Mesothelial cell of epicardium (in vitro differentiated cells): ENCODE measurements at places on chromosomes 11 and 22. TPM values are rescaled to one million over a fixed set of nuclear protein-coding genes. Genes with fewer than 3 reads are reported as not detected.

- no peaks in the 10 kb centered on the region for H3K27me3 ChIP-seq
- DNase-seq = no peak
- no peak overlapping the region for H3K4me3 ChIP-seq
- no peak overlapping the region for H3K27ac ChIP-seq
Measured at GRCh38 chr11:75574698-75575602, 12.9 kb downstream of the SERPINH1 start.

- no peaks in the 10 kb centered on the region for H3K27me3 ChIP-seq
- H3K4me3 ChIP-seq = no peak overlapping the region
- peaks cover 14% of the 10 kb centered on the region for H3K36me3 ChIP-seq
- DNase-seq = no peak
- H3K4me1 ChIP-seq = no peaks in the 10 kb centered on the region
- no peak overlapping the region for H3K27ac ChIP-seq
Measured at GRCh38 chr11:76067099-76067498, 139.2 kb downstream of the WNT11 start.

The MS4A4A gene
- total RNA-seq = not detected in 3 replicates

GRCh38 chr22:44888491-44889254 lies 121.1 kb downstream of the PHF21B start:
- no peak overlapping the region for H3K27ac ChIP-seq
- H3K4me1 ChIP-seq = no peaks in the 10 kb centered on the region
- DNase-seq = no peak
- no peak overlapping the region for H3K4me3 ChIP-seq
- H3K36me3 ChIP-seq = no peaks in the 10 kb centered on the region
- no peaks in the 10 kb centered on the region for H3K27me3 ChIP-seq

- peaks cover 25% of the 10 kb centered on the region for H3K4me1 ChIP-seq
- no peaks in the 10 kb centered on the region for H3K27me3 ChIP-seq
- peak overlapping the region; percentile 97 for H3K27ac ChIP-seq
- no peak for DNase-seq
- peak overlapping the region; percentile 96 for H3K4me3 ChIP-seq
Measured at GRCh38 chr11:77636731-77637344, 756 bp downstream of the CLNS1A start.

The NNMT gene
- total RNA-seq = 0.54 to 2.4 TPM (median 2.3 TPM) in 3 replicates

- DNase-seq = no peak
- no peak overlapping the region for H3K27ac ChIP-seq
- peaks cover 31% of the 10 kb centered on the region for H3K36me3 ChIP-seq
- H3K4me3 ChIP-seq = no peak overlapping the region
- peaks cover 2% of the 10 kb centered on the region for H3K4me1 ChIP-seq
Measured at GRCh38 chr11:78520230-78520629, 54.4 kb downstream of the NARS2 start.

DNA sequence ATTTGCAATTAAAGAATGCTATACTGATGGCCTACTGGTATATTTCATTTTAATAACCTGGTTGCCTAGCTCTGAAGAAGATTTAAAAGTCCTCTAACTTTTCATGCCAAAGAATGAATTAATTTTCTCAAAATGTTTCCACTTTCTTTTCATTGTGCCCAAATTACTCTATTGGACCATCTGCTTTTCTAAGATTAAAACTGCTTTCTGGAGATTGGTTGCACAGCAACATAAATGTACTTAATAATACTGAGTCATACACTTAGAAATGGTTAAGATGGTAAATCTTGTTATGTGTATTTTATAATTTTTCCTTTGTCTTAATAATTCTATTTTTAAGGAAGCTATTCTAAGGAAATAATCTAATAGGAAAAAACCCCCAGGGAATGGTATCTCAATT lies 150.2 kb downstream of the SWAP70 start:
- H3K27ac ChIP-seq = no peak overlapping the region
- H3K4me1 ChIP-seq = no peaks in the 10 kb centered on the region
- H3K27me3 ChIP-seq = no peaks in the 10 kb centered on the region
- DNase-seq = no peak
- H3K36me3 ChIP-seq = peaks cover 29% of the 10 kb centered on the region
- no peak overlapping the region for H3K4me3 ChIP-seq

The ABTB2 gene
- total RNA-seq = 2.6 to 3.1 TPM (median 2.7 TPM) in 3 replicates

DNA sequence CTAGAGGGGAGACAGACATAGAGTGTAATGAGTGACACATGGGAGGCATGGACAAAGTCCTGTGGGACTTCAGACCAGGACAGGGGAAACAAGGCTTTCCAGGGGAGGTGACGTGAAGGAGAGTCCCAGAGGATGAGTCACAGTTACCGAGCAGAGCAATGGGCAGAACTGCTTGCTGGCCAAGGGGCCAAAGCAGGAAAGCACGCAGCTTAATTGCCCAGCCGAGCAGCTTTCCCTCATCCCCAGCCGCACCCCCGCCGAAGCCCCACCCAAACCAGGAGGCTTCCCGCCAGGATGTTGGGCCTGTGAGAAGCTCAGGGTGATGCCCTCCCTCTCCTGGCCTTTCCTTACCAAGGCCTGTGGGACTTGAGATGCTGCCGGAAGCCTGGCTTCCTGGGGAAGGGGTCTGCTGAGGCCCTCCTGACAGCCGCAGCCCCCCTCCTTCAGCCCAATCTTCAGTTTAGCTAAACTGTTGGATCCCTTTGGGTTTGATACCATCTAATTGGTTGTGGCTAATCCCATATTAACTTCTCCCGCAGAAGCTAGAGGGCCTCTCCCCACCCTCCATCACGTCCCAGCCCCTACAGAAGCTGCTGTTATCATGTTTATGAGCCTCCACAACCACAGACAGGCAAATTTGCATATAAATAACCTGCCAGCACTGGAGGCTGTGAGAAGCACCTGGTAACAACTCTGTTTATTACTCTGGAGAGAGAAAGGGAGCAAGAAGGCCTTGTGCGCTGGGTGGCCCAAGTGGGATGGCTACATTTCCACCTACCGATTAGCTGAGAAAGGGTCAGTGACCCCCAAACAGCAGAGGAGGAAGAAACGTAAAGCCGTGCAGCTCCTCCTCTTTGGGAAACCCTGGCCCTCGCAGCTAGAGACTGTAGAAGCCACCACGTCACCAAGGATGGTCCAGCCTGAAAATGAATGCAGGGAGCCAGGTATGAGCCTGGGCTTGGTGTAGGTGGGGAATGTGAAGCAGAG lies 80.0 kb downstream of the TRIM29 start:
- no peak overlapping the region for H3K4me3 ChIP-seq
- H3K27me3 ChIP-seq = no peaks in the 10 kb centered on the region
- H3K4me1 ChIP-seq = peaks cover 70% of the 10 kb centered on the region
- DNase-seq = no peak

DNA sequence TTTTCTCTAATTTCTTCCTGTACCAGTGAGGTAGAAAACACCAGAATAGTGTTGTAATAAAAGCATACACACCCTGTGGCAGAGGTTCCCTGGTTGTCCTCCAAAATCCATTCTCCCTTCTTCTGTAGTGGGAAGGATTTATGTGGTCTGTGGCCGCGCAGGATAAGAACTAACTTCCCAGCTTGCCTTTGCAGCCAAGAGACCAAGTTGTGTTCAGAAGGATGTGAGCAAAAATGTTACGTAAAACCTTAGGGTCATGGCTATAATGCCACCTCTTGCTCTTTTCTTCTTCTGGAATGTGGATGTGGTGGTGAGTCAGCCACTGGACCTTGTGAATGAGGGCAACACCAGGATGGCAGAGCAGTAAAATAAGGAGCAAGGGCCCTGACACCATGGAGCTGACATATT lies 28.4 kb downstream of the CCDC90B start:
- no peaks in the 10 kb centered on the region for H3K4me1 ChIP-seq
- H3K27ac ChIP-seq = no peak overlapping the region
- peaks cover 7% of the 10 kb centered on the region for H3K36me3 ChIP-seq
- H3K4me3 ChIP-seq = no peak overlapping the region
- DNase-seq = no peak

GRCh38 chr11:22304337-22304961 lies 33.7 kb upstream of the SLC17A6 start:
- no peak overlapping the region for H3K4me3 ChIP-seq
- DNase-seq = no peak
- no peaks in the 10 kb centered on the region for H3K4me1 ChIP-seq
- no peaks in the 10 kb centered on the region for H3K36me3 ChIP-seq
- H3K27me3 ChIP-seq = peaks cover 28% of the 10 kb centered on the region
- H3K27ac ChIP-seq = no peak overlapping the region

DNA sequence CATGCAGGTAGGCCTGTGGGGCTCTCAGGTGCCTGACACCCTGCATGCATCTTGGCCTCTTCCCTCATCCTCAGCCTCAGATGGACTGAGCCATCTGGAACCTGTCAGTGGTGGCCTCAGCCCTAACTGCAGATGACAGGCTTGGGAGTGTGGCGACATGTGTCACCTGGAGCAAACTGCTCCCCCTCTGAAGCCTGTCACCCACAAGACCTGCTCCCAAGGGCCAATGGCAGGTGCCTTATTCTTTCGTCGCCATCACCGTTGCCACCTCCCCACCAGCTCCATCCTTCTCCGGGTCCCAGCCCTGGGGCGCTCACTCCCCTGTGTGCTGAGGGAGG lies 3.6 kb upstream of the SEPTIN5 start:
- H3K27me3 ChIP-seq = peaks cover 10% of the 10 kb centered on the region
- no peak for DNase-seq
- H3K4me1 ChIP-seq = peaks cover 2% of the 10 kb centered on the region
- H3K4me3 ChIP-seq = no peak overlapping the region
- H3K27ac ChIP-seq = no peak overlapping the region

The APOA4 gene
- not detected in 3 replicates for total RNA-seq

- peaks cover 23% of the 10 kb centered on the region for H3K4me1 ChIP-seq
- no peaks in the 10 kb centered on the region for H3K36me3 ChIP-seq
- no peak overlapping the region for H3K27ac ChIP-seq
Measured at GRCh38 chr22:20199413-20199842, 48.6 kb upstream of the CCDC188 start.

DNA sequence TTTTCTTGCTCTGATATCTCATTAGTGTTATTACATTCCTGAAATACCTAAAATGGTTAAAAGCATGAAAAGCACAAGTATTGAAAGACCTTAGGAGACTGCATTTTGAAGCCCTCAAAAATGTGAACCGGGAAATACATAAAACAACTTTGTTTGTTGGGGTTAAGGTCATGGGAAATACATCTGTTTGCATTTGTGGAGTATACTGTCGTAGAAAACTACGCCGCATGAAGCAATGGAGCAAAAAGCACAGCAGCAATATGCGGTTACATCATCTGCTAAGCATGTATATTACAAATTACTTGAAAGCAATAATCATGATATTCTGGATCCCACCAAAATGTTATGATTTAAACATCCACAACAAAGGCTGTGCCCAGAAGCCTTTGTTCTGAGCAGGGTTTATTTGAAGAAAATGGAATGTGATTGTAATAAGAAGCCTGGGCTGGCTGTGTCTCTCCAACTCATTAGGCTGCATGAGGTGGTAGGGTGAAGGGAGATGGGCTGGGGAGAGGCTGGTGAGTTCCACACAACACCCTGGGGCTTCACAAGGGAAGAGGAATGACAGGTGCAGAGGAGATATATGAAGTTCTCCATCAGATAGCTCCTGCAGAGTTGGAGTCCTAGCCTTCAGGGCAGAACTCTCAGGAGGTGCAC lies 64.7 kb upstream of the LIN7C start:
- peak overlapping the region; percentile 93 for H3K27ac ChIP-seq
- no peak for DNase-seq
- no peaks in the 10 kb centered on the region for H3K27me3 ChIP-seq
- peaks cover 26% of the 10 kb centered on the region for H3K4me1 ChIP-seq
